ENCODE measurements at places on chromosomes 3 and 15.

DNA sequence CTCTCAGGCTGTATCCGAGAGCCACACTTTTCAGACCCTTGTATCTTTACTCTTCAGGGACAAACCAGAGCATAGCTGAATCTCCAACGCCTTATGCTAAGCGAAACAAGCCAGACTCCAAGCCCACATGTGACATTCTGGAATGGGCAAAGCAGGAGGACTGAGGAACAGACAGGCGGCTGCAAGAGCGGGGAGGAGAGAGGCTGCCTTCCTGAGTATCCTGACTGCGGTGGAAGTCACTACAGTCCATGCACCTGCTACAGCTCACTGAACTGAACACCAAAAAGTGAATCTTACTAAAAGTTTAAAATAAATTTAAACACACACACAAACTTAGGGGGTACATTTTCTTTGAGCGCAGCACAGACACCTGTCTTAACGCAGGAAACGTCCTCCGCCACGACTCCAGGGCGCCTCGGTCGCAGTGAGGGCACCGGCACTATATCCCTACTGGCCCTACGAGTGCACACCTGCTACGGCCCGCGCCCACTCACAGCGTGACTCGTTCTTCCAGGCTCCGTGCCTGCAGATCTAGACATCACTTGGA, 1.4 kb downstream of the CYFIP1 start:
- DNase-seq = no peak

DNA sequence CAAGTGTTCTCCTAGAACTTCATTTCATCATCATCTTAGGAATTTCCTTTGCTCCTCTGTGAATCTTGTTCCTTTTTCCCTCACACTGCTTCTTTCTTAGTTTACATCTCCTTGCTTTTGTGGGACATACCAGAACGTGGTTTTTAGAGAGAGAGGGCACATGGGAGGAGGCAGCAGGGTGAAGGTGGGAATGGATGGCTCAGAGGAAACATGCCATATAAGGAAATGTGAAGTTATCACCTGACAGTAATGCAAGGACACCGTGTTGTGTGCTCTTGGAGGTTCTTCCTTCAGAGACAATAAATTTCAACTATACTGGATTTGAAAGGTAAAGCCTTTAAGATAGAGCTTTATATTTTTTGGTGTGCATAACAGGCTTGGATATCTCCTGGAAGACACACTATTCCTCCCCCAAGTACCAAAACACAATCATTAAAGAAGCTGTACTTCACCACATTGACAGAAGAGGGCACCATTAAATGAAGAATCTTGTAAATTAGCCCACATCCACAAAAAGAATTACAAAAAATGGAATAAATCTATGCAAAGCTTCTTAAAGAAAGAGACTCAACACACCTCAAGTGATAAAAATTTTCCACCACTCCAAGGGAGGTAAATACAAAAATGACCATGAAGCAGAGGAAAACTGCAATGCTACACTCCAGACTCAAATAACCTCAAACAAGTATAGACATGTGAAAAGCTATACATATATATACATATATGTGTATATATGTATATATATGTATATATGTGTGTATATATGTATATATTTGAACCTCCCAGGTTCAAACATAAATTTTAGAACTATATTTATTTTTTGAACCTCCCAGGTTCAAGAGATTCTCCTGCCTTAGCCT, 26.1 kb downstream of the RPL39L start:
- DNase-seq = no peak

- DNase-seq = no peak
Measured at GRCh38 chr3:11565932-11566331, 77.8 kb downstream of the VGLL4 start.

DNA sequence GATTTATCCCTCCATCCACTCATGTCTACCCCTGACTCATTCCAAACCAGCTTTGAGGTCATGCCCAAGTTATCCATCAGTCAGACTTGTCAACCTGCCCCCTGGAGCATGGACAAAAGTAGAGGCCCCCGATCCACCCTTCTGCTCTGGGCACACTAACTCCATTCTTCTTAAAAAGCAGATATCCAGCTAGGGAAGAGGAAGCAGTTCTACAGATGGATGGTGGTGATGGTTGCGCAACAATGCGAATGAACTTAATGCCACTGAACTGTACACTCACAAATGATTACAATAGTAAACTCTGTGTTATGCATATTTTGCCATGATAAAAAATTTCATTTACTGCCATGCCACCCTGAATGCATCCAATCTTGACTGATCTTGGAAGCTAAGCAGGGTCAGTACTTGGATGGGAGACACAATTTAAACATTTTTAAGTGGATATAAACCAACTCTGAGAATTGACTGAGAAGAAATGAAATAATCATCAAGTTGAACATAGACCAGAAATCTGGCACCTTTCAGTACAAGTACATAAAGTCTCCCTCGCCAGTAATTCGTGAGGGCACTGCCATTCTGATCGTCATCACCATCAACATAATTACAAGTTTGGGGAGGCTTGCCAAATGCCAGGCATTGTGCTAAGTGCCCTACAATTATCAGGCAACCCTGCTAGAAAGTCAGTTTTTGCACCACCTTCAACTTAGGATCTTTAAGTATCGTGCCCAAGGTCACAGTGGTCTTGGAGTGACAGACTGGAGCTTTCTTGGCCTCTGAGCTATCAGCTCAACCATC, 124.8 kb downstream of the ATP10A start:
- DNase-seq = no peak

- no peak for DNase-seq
Measured at GRCh38 chr3:121976727-121977126, 45.3 kb downstream of the ILDR1 start.

DNA sequence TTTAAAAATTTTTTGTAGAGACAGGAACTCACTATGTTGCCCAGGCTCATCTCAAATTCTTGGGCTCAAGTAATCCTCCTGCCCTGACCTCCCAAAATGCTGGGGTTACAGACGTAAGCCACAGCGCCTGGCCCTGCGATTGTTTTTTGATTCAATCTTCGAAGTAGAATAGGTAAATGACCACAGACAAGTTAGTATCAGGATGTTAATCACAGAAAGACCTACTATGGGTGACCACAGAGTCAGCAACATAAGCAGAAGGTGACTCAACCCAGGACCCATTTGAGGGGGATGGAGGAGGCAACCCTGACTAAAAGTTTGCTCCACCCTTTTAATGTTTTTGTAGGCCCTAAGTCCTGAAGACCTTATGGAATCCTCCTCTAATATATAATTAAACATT, 10.0 kb upstream of the USP3 start:
- DNase-seq = no peak

GRCh38 chr15:66070220-66070934, 183.2 kb downstream of the MEGF11 start:
- DNase-seq = no peak

- DNase-seq = no peak
Measured at GRCh38 chr15:47857776-47858167, 140.5 kb downstream of the SEMA6D start.

GRCh38 chr3:31981206-31982181, at the start of the genes OSBPL10 and ZNF860:
OSBPL10 (minus strand) TSS chr3:31981262; CDS start chr3:31981179, 83 bp downstream.
ZNF860 (plus strand) TSS chr3:31981750; CDS start chr3:31989080, 7,330 bp downstream.
- no peak for DNase-seq

- DNase-seq = no peak
Measured at GRCh38 chr3:97232393-97233034, 418.1 kb downstream of the EPHA6 start.

DNA sequence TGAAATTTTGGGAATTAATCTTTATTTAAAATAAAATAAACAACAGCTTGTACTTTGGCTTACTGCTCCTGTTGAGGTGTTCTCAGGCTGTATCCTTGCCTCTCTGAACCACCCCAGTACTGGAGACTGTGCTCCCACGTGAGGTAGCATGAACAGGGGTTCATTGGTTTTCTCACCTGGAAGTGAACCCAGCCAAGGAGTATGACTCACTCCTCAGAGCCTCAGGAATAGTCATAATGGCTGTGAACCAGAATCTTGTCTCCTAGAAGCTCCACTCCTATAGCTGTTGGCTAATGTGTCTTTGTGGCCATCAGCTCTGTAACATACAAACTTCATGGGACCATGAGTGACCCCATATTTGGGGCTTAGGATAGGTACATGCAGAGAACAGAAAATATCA, 122.5 kb upstream of the ST8SIA2 start:
- no peak for DNase-seq

DNA sequence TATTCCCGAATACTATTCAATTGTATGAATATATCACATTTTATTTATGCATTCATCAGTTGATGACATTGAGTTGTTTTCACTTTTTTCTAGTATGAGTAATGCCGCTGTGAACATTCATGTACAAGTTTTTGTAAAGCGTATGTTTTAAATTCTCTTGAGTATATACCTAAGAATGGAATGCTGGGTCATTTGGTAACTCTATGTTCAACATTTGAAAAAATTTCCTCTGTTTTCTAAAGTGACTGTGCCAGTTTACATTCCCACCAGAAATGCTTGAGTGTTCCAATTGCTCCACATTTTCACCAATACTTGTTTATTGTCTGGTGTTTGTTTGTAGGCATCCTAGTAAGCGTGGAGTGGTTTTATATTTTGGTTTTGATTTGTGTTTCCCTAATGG, 144.5 kb downstream of the EPHA6 start:
- DNase-seq = no peak

- no peak for DNase-seq
Measured at GRCh38 chr15:67125589-67126502, 60.4 kb downstream of the SMAD3 start.

DNA sequence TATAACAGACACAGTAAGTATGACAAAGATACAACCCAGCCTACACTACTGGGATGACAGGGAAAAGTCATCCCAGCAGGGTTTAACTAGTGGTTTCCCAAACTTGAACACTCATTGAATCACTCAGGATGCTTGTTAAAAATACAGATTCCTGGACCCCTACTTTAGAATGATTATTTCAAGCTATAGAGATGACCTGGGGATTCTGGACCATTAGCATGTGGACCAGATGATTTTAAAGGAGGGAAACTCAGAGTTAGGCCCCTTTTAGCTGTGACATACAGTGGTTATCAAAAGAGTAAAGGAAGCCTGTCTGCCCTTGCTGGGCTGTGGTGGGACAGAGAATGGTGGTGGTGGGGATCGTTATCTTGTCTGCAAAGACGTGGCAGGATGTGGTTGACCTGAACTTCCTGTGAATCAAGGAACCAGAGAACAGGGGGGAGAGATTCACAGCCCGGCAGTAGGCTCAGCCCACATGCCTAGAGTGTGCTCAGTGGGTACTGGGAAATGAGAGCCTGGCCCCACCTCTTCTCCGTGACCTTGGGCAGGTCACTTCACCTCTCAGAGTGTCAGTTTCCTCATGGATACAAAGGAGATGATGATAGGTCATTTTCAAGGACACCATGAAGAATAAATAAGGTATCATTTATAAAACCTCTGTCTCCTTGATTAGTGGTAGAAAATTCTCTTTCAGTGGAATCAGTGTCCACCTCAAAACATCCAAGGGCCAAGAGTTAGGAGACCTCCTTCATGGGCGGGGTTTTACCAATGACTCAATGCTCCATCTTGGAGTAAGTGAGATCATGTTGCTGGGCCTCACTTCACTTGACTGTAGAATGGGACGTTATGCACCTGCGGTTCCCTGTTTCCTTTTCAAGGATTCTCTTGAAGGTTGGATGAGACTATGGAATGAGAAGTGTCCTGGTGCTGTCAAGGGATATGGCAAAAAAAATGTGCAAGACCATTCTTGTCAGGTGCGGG, 306.5 kb downstream of the RPLP1 start:
- peak; percentile 82 for DNase-seq

DNA sequence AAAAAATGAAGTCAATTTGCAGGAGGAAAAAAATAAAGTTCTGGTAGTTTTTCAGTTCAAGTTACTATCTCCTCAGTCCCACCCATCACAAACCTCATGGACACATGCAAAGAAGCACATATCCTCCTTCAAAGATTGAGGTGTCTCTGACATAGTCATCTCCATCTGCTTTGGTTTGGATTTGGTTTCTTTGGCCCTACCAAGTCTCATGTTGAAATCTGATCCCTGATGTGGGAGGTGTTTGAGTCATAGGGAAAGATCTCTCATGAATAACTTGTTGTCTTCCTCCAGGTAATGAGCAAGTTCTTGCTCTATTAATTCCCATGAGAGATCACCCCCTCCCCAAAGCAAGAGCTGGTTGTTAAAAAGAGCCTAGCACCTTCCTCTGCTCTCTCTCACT, 446.8 kb downstream of the IGSF11 start:
- no peak for DNase-seq

DNA sequence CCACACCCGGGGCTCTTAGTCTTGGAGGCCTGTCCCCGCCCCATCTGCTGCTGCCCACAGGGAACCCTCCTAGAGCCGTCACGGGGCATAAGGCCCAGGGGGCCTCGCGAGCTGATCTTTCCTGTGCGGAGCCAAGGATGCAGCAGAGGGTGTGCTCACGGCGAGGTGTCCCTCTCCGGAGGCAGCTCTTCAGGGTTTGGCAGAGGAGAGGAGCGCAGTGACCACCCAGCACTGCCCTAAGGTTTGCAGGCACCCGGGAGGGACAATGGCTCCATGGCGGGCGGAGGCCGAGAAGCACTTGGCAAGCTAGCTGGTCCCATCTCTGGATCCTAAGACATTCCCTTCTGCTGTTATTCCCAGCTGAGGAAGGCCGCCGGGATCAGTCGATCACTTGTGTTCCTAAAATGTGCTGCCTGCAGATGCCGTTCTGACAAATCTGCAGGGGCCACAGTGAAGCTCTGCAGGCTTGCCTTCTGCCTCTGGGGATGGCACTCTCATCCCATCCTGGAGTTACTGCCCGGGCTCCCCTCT, 47.4 kb upstream of the PCSK6 start:
- no peak for DNase-seq

- DNase-seq = no peak
Measured at GRCh38 chr15:29563112-29563511, 259.2 kb downstream of the TJP1 start.

DNA sequence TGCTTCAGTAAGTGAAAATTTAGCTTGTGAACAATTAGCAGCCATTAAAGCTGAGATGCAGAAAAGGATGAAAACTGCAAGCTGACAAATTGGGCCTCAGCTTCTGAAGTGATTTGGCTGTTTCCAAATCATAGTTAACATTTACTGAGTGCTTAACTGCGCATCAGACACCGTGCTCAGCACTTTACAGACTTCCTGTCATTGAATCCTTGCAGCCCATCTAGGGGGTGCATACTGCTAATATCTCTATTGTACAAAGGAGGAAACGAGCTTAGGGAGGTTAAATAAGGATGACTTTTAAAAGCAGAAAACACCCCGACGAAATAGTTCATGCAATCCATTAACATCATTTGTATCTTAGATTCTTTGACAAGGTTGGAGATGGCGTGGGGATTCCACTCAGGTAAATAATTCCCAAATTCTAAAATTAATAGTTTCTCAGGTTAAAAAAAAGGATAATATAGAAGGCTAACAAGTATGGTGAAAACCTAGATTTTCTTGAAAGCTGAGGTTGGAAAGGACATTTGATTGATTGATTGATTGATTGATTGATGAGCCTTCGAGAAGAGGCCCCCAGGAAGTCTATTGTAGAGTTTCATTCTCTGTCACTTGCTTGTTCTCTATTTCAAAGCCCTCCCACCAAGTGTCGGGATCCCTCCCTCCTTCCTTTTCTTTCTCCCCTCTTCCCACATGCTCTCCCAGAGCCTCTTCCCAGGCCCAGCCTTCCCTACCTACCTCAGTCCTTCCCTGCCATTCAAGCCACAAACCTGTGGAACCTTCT, 23.5 kb upstream of the EPHB3 start:
- no peak for DNase-seq

All from activated CD4-positive, alpha-beta T cell treated with anti-CD3 and anti-CD28 coated beads, Interleukin-2, amount 50 U/mL, for 4 hours (primary cell).